ENCODE measurements at places on chromosomes 6 and 20.

DNA sequence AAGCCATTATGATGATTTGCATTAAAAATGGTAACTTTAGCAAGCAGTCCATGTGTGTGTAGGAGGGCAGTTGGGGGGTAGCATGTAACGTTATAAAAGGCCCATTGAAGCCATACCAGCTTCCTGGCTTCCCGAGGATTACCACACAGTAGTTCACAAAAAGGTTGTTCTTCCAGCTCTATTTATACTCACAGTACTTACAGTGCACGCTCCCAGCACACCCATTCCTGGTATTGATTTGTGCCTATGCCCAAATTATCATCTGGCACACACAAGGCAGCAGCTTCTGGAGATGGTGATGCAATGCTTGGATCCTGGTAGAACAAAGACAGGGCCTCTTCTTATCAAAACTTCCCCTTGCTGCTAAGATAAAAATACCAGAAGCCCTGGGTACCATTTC is 436.8 kb downstream of the HAO1 start:
- DNase-seq, result no peak

- no peak for DNase-seq
These were observed 4.6 kb upstream of the PREX1 start for GRCh38 chr20:48832405-48832730.

GRCh38 chr20:62732031-62732760 is 23.6 kb downstream of the NTSR1 start:
- DNase-seq, result no peak

DNA sequence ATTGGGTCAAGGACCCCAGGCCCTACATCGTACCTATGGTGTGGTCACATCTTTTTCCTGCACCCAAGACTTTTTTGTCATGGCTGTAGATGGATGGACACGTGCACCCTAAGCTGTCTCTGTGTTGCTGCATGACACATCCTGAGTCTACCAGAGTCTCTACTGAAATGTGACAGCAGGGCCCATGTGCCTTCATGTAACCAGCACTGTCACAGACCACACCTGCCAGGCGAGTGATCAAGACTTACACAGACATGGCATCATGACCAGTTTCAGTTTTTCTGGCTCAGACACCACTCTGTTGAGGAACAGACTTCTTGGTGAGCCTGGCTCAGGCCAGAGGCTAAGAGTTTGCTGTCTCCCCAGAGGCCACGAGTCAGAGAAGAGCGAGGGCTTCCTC is 7.6 kb downstream of the PRND start:
- DNase-seq, result no peak

DNA sequence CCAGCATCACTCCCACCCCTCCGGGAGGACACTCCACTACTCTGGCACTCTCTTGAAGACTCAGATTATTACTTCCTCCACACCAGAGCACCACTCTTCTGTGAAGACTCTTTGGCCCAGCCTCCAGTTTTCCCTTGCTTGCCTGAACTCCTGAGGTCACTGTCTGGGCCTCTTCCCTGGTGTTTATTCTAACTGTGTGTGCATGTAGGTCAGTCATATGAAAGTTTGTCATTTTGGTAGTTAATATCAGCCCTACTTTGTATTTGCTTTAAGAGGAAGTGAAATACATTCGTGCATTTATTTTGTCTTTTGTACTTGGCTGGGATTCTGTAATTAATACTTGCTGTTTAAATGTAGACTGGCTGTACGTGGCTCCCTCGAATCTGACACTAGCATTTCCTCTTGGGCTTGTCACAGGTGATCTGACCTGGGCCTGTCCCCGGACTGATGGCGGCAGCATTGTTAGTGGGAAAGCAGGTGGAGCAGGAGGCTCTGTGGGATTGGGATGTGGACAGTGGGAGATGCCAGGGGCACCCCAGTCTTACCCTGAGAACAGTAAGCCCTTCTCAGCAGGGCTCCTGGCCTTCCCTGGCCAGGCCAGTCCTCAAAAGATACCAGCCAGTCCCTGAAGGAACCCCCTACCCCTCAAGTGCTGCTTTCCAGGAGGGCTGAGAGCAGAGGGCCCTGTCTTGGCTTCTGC is 350.5 kb downstream of the CDC5L start:
- no peak for DNase-seq

DNA sequence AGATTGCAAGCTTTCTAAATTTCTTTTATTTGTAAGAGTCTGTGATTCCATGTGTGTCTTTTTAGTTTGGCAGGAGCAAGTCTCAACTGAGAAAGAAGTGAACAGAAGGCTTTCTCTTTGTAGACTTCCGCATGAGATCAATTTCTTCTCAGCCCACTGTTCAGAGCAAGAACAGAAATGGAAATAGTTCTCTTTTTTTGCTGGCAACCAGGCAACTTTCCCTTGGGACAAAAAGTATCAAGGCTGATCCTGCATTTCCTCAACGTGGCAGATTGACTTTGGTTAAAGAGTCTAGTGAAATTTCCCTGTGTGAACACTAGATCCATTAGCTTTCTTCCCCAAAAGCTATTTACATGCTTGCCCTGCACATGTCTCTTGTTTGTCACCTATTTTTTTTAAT is 46.8 kb upstream of the JAG1 start:
- no peak for DNase-seq

DNA sequence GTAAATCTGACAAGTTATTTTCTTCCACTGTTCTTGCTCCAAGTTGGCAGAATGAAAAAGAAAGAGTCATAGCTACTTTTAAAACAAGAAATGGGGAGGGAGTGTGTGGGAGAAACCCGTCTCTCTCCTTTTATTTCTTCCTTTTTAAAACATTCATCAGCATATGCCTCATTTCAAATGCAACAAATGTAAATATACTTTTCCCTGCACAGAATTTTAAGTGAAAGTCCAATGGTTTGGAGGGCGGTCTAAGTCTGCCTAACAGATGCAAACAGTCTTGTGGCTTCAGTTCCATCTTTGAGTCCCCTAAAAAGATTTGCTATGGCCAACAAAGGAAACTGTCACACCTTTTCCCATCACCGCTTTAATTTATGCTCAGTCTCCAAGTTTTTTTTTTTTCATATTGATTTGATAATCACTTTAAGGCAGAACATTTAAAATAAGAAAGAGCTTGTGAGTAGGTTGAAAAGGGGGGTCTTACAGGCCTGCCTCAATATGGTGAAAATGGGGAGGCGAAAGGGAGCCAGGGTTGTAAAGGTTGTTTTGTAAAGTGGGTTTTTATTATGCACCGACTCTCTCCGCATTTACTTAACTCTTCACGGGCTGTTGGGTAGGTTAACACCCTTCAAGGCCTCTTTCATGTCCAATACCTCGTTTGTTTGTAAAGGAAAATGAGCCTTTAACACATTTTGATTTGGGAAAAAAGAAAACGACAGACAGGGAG is 4.6 kb downstream of the TFAP2D start:
- no peak for DNase-seq

DNA sequence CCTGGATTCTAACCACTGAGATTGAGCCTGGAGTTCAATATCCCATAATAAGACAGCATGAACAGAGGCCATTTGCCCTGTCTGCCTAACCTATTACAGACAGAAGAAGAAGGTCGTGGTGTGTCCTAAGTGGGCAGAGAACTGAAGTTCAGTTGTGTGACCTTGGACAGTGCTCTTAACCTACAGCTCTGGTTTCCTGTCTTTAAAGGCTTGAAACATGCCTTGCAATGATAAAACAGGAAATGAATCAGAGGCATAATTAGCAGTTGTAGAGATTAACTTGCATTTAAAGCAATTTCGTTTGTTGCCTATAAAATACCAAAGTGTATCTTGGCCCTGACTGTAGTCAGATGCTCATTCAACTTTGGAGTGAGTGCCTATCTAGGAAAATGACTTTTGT is 507.2 kb upstream of the CHD6 start:
- no peak for DNase-seq

DNA sequence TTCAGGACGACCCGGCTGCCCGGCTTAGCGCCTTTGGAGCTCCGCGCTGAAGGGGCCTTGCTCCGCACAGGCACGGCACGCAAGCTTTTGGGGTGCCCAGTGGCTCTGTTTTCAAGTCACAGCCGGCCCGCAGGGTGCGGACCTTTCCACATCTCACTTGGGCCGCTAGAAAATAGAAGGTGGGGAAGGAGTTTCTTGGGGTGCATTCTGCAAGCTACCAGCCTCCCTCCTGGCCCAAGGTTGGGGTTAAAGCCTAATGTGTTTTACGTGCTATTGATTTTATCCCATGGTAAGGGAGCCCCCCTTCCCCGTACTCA is 561 bp downstream of the KAT14 start:
- no peak for DNase-seq

- no peak for DNase-seq
These were observed 397.7 kb downstream of the RFPL4B start for GRCh38 chr6:112744827-112745226.

DNA sequence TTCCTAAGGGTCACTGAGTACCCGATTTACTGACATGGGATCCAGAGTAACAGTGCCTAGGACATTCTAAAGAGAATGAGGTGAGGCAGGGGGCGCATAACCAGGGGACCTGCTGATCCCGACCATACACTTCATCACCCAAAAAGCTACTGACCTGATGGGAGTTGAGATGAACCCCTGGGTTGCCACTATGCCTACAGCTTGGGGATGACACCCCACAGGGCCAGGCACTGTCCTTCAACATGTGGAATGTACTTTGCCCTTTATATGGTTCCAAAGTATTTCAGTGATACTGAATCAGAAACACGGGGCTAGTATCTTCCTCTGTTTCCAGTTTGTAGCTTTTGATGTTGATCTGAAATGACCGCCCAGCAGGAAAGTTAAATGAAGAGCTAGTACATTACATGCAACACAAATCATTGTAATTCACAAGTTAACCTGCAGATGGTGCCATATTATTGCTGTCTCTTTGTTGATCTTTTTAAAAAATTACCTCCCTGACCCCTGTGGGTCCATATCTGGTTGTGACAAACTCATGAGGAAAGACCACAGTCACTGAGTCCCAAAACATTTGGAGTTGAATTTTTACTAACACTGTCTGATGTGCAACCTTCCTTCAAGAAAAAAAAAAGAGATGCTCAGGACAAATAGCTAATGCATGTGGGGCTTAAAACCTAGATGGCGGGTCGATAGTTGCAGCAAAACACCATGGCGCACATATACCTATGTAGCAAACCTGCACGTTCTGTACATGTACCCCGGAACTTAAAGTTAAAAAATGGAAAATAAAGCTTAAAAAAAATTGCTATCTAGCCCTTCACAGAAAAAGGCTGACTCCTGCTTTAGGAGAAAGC is 42.7 kb upstream of the GCNT2 start:
- DNase-seq, result no peak

Data from left hindlimb (tissue), 1 donor.